ENCODE measurements at places on chromosomes 13 and 19. TPM values are rescaled to one million over a fixed set of nuclear protein-coding genes. Genes with fewer than 3 reads are reported as not detected.

The LCP1 gene
- total RNA-seq, result not detected

The KIR3DL2 gene
- total RNA-seq, result not detected

The CLDND2 gene
- total RNA-seq, result not detected

The ISYNA1 gene
- 69.7 TPM for total RNA-seq

The KANK3 gene
- 156 TPM for total RNA-seq

The TMPRSS9 gene
- under 0.01 TPM for total RNA-seq

The C13orf46 gene
- total RNA-seq, result 0.17 TPM

The PRRG2 gene
- total RNA-seq, result 6.1 TPM

The GJB2 gene
- 0.05 TPM for total RNA-seq

The TGFBR3L gene
- 0.19 TPM for total RNA-seq

The SLAIN1 gene
- total RNA-seq, result 10.6 TPM

The ANKRD24 gene
- total RNA-seq, result 0.68 TPM

The CHERP gene
- 2.7 TPM for total RNA-seq

The ERICH6B gene
- not detected for total RNA-seq

Measured in dermis blood vessel endothelial cell (primary cell).